Brain microvascular endothelial cell (primary cell): ENCODE measurements at places on chromosomes 2 and 18.

DNA sequence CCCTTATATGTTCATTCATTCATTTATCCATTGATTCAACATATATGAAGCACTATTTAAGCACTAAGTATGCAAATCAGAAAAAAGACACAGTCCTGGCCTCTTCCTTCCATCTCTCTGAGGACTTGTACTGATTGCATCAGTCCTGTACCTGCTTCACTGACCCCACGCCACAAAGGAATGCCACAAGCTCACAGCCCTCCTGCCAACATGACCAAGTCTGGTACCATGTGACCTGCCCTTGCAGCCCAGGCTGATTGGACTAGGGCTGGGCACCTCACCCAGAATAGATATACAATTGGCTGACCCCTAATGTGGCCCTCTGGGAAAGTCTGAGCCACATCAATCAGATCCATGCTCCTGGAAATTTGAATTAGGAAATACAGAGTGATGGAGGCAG is 196.6 kb downstream of the AGPS start:
- no peak for DNase-seq

DNA sequence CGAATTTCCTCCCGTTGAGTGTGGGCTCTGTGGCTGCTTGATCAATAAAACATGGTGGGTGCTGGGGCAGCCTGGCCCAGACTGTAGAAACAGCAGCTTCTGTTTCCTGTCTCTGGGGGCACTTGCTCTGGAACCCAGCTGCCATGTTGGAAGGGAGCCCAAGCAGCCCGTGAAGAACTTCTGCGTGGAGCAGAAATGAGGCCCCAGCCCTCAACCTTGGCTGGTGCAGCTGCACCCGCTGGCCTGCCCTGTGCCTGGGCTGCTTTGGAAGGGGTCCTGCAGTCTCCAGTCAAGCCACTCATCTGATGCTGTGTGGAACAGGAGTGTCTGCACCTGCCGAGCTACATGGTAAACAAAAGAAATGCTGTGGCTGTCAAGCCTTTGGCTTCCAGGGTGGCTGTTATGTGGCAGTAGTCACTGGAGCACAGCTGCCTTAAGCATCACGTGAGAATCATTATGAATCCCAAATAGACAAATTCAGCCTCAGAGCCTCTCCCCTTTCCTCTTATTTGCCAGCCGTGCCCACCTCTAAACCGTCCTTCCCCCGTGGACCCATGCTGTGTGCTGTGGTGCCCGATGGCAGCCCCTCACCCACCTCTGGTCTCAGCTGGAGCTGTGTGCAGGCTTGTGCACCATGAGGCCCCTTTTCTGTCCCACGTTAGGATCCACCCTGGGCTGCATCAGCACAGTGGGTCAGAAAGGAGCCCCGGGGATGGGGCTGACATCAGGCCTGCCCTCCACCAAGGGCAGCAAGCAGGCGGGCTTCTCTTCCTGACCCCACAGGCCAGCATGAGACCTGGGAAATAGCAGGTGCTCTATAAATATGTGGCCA is 134.0 kb upstream of the HDAC4 start:
- no peak for DNase-seq

DNA sequence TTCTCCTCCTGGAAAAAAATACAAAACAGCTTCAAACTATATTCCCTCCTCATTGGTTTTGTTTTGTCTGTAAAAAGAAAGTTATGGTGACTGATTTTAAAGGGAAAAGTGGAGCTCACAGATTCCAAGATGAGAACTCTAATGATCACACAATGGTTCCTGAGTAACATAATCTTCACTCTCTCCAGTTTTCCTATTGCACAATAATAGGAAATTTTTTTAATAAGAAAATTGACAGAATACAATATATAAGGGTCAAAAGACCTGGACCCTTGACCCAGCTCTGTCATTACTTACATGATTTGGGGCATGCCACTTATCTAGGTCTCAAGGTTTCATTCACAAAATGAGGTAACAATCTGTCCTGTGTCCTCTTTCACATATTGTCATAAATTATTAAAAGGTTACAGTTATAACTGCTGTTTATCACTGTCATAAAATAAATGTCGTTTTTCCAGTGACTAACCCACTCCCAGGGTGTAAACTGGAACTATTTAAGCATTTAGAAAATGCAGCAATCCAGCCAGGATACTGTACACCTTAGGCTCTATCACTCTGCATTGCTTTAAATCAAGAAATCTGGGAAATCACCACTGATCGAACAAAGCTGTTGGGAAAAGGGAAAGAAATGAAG is 4.1 kb downstream of the MGAT4A start:
- DNase-seq: no peak

DNA sequence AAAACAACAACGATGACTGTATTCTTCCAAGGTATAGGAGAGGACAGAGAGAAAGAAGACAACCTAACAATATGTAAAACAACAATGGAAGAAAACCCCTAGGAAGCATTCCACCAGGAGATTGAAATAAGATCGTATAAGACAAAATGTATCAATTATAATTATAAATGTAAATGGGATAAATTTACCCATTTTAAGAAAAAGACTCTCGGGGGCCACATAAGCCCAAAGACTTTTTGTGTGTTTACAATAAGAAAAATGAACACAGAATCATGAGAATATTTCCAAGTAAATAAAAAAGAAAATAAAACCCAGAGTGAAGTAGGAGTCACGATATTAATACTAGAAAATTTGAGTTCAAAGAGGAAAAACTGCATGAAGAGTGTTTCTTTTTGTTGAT is 126.4 kb downstream of the ASB1 start:
- no peak for DNase-seq

GRCh38 chr2:130759906-130760753 is 4.8 kb downstream of the AMER3 start:
- no peak for DNase-seq

DNA sequence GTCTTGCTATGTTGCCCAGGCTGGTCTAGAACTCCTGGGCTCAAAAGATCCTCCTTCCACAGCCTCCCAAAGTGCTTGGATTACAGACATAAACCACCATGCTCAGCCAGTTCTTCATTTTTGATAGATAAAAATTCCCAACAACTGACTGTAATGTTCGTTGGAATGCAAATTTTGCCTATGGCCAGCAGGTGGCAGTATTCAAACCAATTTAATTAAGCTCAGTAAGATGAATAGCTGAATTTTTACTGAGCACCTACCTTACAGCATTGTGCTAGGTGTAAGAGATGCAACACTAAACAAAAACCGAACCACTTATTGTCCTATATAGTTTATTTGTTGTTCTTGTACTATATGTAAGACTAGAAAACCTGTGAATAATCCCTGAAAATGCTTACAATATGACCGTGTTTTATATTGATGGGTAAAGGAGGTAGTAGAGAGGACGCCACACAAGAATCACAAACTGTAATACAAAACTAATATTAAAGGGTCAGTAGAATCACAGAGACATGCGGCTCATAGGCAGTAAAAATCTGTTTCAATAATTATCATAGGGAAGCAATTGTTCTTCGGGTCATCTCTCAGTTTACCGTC is 8.2 kb upstream of the TMEM182 start:
- DNase-seq: peak; percentile 53

DNA sequence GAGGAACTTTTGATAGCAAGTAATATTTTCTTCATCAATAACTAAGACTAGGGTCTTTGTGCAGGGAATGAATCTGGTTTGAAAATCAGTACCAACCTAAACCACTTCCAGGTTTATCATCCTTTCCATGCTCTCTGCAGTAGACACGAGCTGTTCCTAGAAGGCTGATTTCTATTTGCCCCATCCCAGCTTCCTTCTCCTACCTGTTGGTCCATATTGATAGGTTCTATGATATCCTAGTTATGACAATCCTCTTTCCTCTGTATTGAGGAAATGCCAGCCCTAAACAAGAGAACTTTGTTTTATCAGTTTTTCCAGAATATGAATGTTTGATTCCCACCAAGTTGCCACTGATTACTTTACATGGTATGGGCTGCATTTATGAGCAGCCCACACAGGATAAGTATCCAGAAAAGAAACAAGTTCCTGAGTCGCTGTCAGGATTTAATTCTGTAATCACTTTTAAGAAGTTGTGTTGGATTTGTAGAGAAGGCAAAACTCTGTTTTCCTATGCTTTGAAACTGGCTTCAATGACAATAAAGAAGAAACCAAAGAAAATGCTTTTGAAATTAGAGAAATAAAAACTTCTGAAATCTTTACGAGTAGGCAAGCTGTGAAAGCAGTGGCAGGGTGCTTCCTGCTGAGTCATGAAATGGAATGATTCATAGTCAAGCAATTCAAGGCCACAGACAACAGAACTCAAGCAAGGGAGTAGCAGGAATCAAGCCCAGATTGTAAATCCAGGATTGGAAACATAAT is 37.3 kb upstream of the TANK start:
- DNase-seq: peak; percentile 89

DNA sequence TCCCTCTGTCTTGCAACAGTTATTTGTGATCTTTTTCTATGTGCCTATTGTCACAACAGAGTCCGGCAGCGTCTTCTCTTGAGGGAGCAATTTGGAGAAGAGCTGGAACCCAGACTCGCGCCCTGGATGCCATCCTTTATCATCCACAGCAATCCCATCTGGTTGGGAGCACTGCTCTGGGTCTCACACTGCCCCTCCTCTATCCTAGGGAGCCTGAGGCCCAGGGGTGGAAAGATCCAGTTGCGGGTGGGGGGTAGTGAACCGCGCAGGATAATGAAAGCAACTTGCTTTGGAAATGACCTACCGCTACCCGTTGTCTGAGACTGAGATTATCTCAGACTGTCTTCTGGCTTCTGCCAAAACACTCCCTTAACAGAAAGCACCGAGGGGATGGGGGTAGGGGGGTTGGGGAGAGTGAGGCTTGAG is 713 bp downstream of the WBP1 start:
- no peak for DNase-seq

DNA sequence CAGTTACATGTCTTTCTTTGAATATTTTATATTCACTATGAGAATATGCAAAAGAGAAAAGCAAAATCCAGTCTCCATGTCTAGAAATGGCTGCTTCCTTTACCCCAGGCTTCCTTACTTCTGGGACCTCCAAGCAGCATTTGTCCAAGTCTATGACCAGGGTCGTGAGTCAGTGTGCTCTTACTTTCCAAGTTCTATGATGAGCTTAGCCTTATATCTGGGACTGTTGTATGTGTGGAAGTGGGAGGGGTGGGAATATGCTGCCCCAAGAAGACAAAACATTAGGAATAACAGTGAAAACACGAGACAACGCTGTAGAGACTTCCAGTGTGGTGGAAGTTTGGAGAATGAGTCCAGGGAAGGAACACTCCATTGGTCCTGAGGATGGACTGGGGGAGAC is 21.2 kb upstream of the CHRNA1 start:
- DNase-seq: no peak

- no peak for DNase-seq
Measured at GRCh38 chr2:1022178-1022577, 71.5 kb downstream of the SNTG2 start.

- DNase-seq: peak; percentile 47
Measured at GRCh38 chr2:234243871-234244565, 193.5 kb downstream of the SPP2 start.

DNA sequence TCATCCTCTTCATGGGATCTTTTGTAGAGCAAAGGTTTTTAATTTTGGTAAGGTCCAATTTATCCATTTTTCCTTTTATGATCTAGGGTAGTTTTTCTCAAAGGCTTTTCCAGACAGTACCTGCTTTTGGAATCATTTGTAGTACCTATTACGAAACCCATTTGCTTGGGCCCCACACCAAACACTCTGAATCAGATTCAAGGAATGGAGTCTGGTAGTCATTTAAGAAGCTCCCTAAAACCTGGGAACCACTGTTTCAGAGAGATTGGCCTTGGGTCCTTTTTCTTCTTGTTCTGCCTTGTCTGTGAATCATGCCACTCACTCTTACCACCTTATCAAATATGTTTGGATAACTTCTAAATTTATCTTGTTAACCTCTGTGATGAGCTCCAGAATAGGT is 40.3 kb downstream of the OSBPL6 start:
- DNase-seq: no peak

DNA sequence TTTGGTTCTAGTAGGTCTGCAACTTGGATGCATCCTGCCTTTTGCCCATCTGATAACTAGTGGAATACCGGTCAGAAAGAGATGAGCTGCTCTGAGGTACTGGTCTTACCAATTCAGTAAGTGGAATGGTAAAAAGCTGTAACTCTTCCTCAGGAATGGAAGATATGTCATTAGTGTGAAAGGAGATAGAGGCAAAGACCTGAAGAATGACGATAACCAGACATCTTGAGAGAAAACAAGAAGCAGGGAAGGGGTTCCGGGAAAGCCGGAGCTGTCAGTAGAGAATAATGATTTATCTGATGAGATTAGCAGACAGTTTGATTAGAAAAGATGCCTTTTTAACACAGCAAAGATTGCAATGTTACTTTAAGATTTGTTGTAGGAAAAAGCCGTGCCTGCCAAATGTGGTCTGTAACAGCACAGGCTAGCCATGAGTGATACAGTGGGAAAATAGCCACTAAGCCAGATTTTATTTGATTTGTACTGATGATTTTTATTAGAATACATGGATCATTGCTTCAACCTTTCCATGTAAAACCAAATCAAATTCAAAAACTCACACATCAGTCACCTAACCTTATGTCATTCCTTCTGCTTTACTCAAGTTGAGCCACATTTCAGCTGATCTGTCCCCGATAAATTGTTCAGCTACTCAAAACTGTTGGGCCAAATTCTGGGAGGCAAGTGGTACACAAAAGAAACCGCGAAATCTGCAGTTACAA is 110.0 kb downstream of the TCF4 start:
- DNase-seq: no peak

DNA sequence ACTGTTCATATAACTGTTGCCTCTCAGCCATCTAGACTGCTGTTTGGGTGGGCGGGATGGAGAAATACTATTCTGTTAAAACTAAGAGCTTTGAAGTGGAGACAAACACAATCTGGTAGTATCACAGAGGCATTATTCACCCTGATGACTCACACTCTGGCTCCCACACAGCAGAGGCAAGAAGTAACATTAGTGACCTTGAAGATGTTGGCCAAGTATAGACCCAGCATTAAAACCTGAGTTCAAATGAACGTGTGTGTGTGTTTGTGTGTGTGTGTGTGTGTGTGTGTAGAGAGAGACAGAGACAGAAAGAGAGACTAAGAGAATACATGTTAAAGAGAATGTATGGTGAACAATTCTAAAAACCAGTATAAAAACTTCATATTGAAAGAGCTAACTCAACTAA is 22.5 kb upstream of the ACVR1 start:
- peak; percentile 89 for DNase-seq

- DNase-seq: no peak
Measured at GRCh38 chr2:75142081-75142480, 57.2 kb downstream of the TACR1 start.

GRCh38 chr18:3069671-3070433 is 56.9 kb upstream of the LPIN2 start:
- DNase-seq: no peak

DNA sequence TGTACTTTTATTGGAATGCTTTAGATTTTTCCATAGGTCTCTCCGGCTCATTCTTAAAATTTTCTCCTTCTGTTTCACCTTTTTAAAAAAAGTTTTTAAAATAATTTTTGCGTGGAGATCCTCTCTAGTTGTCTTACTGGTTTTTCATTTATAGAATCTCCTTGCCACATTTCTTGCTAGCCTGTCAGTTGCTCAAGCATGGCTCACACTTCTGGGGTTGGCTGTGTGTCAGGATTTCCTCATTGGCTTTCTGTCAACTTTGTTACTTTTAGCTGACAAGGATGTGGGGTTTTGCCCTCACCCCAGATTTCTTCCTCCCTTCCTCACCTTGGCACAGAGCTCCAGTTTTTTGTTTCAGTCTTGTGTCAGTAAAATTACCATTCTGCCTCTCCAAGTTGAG is 124.6 kb downstream of the ZNF407 start:
- DNase-seq: peak; percentile 9

- no peak for DNase-seq
Measured at GRCh38 chr18:24474406-24474805, 14.0 kb downstream of the HRH4 start.

- no peak for DNase-seq
Measured at GRCh38 chr18:61334951-61335683, 1.9 kb downstream of the CDH20 start.
